ENCODE measurements at places on chromosomes 5 and 9.

DNA sequence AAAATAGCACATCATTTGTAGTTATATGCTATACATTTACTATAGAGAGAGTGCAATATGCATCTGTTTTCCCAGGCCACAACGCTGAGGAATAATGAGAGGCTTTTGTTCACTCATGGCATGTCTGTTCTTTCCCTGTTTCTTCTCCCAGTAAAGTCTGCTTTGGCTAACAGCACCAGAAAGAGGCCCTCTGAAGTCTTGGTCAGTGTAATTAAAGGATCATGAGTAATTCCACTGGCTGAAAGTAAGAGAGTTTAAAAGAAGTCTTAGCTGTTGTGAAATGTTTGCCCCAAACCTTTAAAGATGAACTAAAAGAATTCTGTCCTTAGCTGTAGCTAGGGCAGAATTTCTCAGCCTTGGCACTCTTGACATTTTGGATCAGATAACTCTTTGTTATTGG is 228.8 kb downstream of the TLE4 start:
- no peak for DNase-seq

- DNase-seq = no peak
These were observed 228.5 kb downstream of the MARCHF11 start for GRCh38 chr5:15951126-15951525.

DNA sequence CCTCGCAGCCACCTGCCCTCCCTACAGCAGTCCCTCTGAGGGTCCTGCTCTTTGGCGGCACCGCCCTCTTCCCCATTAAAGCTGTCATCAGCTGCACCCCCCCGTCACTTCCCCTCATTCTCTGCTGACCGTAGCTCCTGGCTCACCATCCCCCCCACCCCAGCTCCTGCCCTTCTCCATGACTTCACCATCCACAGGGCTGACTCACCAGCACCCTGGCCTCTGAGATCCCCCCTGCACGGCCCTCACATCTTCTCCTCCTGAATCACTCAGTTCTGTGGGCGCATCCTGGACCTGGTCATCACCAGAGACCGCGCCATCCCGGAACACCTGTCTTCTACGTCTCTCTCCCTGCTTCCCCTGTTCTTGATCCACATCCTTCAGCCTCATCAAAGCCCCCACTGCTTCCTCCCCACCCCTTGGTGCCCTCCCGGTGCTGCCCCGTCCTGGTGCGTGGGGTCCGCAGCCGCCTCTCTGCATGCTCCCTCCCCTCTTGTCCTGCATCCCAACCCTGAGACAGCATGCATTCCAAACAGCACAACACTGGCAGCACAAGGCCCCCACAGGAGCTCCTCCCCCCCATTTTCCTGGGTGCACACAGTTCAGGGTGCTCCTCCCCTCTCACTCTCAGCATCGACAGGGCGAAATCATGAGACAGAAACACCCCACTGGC is 12.9 kb downstream of the FLT4 start:
- DNase-seq = peak; percentile 13

DNA sequence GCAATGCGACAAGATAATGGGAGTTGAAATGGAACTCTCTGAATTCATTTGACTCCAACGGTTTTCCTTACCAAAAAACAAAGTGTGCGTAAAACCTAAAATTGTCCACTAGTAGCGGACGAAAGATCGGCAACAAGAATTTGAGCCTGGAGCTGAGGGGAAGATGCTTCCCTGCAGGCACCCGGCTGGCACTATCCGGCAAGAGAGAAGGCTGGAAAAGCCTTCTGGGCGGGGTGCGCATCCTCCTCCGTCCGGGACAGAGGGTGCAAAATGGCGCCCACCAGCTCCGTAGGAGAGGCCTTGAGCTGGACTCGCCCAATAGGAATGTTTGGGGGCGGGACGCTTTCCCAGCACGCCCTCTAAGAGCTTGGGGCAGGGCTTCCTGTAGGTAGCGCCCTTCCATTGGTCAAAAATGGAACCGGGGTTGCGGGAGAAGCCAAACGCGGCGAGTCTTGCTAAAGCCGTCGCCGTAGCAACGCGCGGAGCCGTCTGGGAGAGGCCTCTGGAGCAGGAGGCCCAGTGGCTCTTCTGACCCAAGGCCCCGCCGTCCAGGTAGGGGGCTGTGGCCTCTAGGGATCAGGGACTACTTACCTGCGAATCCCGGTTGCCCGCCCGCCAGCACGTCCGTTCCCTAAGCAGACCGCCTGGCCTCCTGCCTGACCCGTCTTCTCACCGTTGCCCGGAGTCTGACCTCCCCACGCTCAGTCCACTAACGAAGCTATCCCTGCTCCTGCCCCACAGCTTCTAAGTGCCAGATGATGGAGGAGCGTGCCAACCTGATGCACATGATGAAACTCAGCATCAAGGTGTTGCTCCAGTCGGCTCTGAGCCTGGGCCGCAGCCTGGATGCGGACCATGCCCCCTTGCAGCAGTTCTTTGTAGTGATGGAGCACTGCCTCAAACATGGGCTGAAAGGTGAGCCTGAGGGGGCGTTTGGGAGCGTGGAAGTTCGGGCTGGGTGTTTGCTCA is 9.2 kb downstream of the RUFY1 start:
- peak; percentile 99 for DNase-seq

GRCh38 chr5:93590493-93590892 is 7.5 kb downstream of the NR2F1 start:
- DNase-seq = no peak

GRCh38 chr5:54135042-54135441 is 175.3 kb downstream of the ARL15 start:
- DNase-seq = peak; percentile 14

DNA sequence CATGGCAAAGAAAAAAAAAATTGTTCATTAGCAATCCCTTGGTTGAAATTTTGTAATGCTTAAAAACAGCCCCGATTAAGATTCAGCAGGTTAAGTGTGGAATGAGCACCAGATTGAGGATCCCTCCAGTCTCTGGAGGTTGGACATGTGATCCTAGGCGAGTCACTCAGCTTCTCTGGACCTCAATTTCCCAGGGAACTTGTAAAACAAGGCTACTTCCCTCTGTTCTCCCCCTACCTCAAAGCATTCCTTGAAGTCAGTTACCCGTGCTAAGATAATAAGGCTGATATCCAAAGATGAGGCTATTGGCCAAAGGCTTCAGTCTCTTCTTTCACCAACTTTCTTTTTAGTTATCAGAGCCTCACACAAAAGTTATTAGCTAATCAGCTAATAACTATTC is 2.9 kb downstream of the KLHL3 start:
- DNase-seq = no peak

DNA sequence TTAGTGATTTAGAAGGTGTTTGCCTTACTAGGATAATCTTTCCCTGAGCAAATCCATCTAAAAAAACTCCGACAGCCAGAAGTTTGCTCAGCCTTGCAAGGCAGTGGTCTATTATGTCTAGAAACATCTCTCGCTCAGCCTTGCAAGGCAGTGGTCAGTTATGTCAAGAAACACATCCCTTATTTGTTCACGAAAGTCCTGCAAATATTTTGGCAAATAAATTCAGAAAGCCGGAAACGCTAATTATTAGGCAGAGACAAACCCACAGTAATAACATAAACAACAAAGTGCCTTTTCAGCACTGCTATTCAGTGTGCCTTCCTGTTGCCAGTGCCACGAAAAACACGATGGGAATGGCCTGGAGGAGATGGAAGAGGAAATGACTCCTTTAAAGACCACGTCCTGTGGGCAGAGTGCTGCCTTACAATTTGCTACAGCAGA is 184.5 kb downstream of the GNAQ start:
- DNase-seq = no peak

- peak; percentile 9 for DNase-seq
These were observed 243.6 kb upstream of the PANK3 start for GRCh38 chr5:168822745-168823281.

DNA sequence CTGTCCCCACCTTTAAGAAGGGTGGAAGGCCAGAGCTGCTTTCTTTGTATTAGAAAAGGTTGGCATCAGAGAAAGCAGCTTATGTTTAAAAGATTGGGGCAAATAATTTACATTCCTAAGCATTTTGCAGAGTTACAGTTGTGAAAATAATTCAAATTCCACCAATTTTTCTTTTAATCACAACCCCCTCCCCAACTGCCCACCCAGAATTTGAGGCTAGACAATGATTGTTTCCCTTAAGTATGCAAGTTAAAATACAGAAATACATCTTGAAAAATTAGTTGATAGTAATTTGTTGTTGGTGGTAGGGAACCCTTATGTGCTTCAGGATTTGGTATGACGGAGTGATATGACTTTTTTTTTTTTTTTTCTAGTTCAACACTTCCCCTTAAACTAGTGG is 133.0 kb downstream of the ZSWIM6 start:
- DNase-seq = no peak
